ENCODE measurements at places on chromosomes 16 and 17.

DNA sequence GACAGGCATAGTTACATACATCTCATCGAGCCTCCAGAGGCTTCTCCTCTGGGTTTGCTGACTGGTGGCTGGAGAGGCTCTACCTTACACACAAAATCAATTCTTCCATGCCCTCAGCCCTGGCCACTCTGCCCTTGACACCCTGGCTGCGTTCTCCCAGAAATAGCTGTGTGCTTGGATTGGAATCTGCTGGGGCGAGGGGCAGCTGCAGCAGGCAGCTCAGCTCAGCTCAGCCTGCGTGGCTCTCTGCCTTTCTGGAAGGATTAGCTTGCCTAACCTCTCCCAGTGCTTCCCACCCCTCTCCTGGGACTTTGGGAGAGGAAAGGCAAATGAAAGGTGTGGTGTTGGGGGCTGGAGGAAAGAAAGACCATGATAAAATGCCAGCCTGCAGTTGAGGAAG lies 216.1 kb downstream of the ENGASE start:
- DNase-seq: no peak

GRCh38 chr17:17472333-17472920 lies 4.4 kb upstream of the MED9 start:
- no peak for DNase-seq

GRCh38 chr17:39450051-39450450 lies 1.0 kb downstream of the MED1 start:
- DNase-seq: no peak

- DNase-seq: no peak
Measured at GRCh38 chr16:75293772-75294171, 42.3 kb upstream of the BCAR1 start.

DNA sequence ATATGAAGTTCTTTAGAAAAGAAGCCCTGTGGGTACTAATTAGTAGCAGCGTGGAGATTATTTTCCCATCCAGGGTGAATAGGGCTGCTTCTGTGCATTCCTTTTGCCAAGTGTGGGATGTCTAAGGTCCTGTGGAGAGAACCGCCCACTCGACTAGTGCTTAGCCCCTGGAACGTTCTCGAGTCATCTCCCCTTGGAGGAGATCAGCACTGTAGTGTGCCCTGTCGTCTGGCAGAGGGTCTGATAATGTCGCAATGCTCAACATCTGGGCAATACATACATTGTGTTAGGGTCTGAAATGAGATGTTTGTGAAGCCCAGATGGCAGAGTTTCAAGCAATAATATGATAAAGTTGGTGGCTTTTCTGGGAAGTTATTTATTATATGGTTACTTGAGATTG lies 64.8 kb downstream of the SPECC1 start:
- DNase-seq: no peak

- no peak for DNase-seq
Measured at GRCh38 chr17:73478334-73478733, 165.9 kb downstream of the SDK2 start.

DNA sequence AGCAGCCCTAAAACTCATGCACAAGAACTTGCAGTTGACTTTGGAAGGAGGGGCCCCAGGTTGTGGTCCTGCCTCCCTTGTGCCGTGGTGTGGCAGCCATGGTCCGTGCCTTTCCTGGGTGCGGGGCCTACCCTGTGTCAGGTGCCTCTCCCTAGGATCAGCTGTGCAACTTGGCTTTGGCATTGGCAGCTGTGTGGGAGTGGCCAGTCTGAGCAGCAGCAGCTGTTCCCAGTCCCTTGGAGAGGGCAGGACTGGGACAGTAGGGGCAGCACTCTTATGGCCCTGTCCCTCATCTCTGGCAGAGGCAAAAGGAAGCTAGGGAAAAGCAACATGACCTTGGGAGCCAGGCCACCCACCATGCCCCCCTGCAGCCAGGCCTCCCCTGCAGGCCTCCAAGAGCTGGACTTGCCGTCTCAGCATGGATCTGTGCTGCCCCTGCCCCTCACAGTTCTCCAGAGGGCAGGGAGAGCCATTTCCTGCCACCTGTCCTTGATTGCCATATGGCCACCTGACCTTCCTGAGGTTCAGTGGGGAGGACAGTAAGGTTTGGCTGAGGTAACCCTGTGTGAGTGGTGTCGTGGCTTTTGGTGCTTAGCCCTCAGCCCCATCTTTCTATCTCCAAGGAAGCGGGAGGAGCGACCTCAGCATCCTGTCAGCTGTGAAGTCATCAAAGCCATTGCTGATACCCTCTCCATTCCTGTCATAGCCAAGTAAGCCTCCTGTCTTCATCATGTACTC lies 15.5 kb upstream of the NFATC3 start:
- no peak for DNase-seq

GRCh38 chr17:15263206-15263579 lies 1.9 kb downstream of the PMP22 start:
- DNase-seq: no peak

DNA sequence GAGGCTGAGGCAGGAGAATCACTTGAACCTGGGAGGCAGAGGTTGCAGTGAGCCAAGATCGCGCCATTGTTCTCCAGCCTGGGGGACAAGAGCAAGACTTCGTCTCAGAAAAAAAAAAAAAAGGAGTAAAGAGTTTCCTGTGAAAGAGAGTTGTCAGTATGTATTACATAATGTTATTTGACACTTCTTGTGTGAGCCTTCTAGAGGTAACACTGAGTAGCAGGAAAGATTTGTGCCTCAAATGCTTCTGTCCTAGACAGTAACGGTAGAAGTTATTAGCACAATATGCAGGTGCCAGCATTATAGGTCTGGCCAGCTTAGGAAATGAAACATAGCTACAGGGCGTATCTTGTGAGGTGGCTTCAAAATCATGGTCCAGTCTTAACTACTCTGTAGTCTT lies 6.2 kb downstream of the RPS6KB1 start:
- no peak for DNase-seq

- DNase-seq: no peak
Measured at GRCh38 chr16:56272583-56272894, 81.2 kb downstream of the GNAO1 start.

GRCh38 chr17:81683208-81683583 lies 401 bp downstream of the ARL16 start:
- DNase-seq: no peak

DNA sequence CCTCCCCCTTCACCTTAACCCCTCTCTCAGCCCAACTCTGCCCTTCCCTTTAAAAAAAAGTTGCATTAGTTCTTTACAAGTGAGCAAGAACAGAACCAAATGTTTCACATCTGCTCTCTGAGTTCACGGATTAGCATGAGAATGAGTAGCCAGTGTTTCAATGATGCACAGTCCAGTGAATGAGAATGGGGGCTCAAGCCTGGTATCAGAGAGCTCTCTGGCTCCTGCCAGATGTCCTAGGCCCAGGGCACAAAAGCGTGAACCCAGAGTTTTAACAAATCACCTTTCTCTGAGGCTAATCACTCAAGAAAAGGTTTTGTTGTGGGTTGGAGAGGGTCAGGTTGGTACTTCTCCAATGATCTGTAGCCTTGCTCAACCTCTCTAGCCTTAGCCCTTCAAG lies 41.5 kb upstream of the HS3ST3A1 start:
- DNase-seq: no peak

- DNase-seq: no peak
Measured at GRCh38 chr17:68346448-68346847, 55.2 kb downstream of the ARSG start.

DNA sequence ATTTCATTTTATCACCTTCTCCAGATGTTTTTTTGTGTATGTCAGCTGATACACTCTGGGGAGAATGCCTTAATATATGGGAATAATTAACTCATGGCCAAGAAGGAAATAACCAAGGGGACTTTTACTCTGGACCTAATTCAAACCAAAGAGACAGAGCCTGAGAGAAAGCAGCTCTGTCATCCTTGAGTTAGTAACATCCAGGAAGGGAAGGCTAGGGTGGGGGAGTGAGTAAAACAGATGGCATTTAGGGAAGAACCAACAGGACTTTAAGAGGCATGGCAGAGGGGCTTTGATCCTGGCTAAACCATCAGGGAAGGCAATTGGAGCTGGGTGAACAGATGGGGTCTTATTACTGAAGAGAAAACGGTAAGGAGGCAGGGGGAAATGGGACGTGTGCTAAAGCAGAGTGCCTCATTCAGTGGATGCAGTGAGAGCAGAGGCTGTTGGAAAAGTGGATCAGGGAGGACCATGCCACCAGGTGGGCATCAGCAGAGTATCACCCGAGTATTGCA lies 2.5 kb upstream of the SMPD3 start:
- no peak for DNase-seq

- DNase-seq: no peak
Measured at GRCh38 chr17:43018008-43018853, 4.0 kb downstream of the VAT1 start.

DNA sequence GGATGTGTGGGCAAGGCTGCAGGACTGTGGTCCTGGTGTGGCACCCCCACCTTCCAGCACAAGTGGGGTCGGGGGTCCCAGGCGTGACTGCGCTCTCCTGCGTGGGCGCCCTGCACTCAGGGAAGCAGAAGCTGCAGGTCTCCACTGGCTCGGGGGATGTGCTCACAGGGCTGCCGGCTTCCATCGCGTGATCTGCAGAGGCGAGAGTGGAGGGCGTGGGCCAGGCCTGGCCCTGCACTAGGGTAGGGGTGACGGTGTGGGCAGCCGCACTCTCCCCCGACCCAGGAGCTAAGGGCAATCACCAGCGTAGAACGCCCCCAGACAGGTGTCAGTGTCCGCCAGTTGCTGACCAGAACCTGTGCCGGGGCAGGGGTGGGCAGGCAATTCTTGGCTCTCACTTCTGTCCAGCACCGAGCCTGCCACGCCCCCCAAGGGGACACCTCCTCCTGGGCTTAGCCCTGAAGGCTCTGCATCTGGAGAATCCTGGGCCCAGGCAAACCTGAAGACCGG lies 32.3 kb downstream of the TNFRSF13B start:
- DNase-seq: no peak

DNA sequence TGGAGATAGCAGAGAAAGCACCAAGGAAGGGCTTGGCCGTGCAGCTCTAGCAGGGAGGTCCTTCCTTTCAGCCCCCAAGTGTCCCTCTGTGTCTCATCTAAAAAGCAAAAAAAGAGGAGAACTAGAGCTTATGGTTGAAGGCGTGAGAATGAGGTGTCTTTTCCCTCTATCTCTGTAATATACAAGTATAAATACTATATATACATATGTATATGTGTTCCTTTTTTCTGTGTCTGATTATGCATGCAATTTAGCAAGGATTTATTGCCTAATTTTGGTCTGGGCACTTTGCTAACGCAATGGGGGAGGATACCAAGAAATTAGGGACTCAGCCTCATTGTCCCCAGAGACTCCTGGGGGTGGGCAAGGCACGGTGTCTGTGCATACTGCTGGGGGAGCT lies 90.2 kb upstream of the CCL2 start:
- no peak for DNase-seq
